ENCODE measurements at places on chromosomes 5 and 9.

GRCh38 chr5:79518718-79519117 lies 4.8 kb upstream of the HOMER1 start:
- DNase-seq: no peak

DNA sequence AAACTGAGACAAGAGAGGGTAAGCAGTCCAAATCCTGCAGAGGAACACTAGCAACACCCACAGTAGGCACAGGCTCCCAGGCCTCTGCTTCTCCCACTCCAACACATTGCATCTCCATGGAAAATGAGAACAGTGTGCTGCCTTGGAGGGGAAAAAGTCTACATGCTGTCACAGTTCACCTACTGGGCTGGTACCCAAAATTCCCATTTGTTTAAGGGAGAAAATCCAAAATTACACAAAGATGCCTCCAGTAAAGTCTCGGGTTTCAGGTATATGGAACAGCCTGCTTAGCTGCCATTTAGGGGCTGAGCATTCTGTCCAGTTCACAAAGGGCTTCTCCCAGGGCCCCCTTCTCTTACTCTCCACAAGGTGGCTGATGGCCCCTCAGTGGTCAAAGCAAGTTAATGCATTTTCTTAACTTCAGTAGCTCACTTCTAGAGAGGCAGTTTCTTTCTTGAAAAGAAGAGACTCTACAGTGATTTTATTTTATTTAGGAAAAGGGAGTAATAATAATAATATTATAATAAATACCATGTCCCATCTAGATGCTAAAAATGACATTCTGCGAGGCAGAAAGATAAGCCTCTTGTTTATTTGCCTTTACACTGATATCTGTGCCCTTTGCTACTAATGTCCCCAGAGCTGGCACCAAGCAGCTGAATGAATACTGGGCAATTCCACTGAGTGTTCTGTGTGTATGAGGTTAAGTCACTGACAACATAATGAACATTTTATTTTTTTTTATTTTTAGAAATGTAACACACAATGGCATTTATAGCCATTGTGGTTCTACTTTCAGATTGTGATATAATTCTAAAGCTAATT lies 89.4 kb downstream of the RGS7BP start:
- peak; percentile 7 for DNase-seq

DNA sequence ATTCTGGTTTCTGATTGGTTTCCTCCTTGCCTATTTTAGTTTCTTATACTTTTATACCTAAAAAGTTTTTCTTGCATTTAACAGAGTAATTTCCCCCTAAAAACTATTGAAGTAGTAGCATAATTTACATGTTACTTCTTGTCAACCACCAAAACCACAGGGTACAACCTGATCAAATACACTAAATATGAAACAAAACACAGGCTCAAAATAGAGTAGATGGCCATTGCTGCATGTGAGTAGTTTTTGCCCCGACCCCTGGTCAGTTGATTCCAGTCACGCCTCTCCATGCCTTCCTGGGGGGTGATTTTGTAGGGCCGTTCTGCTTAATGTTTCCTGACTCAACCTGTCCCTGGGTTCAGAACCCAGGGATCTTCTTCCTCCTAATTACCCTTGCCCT lies 101.8 kb downstream of the TLE4 start:
- no peak for DNase-seq

DNA sequence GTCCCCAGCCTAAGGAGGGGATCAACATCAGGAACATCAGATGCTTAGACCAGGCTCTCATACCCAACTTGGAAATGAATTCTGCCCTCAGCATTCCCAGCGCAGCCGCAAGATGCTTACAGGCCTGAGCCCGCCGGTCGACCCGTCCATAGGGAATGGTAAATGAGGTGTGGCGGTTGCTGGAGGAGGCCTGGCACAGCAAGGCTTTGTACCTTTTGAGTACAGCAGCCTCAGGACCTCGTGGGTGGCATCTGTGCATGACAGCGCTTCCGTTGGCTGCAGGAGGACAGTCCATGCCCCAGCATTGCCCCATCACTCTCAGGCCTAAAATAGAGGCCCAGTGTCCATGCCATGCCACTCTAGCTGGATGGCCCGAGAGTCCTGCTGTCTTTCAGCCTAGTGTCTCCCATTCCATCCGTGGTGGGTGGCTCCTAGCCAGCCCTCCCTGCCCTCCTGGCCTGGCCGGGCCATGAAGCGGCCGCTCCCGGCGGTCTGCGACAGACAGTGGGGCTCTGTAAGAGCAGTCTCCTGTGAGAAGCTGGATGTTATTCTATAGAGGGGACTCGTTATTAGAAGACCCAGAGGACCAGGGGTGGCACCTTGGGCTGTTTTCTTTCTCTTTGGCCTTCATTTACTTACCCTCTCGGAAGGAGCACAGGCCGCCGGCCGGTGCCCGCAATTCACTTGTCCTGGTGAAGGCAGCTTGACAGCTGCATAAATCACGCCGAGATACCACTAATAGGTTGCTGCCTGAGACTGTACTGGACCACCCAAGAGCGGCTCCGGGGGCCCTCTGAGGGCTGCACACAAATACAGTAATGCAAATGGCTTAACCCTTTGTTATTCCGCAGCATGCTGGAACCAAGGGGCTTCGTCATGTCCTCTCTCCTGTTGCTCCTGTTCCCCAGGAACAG lies 223.5 kb upstream of the TUT7 start:
- DNase-seq: no peak

DNA sequence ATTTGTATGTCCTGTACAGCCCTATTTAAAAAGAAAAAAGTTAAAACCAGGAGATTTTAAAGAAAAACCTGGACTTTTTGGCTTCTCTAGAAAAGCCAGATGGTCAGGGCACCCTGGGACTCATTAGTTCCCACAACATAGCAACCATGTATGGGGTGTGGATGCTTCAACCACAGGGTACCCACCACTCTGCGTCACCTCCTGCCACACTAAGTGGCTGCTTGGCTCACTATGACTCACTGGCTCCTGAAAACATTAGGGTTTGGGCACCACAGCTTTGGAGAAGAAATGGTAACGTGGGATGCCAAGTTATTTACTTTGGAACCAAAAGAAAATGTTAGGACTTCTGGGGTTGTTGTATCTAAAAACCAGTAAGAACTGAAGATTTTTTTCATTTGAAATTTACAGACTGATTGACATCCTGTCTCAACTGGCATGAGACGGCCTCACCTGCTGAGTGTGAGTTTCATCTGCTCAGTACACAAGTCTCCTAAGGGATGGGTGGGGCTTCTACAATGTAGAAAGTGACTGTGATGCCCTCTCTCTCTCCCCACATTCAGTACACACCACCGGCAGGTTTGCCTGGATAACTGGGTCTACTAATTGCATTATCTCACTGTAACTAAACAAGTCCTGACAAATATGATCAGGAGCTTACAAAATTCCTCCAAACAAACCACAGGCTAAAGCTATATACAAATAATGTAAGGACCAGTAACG lies 103.9 kb downstream of the ESM1 start:
- DNase-seq: no peak

GRCh38 chr9:136607334-136607919 lies 55.3 kb upstream of the EGFL7 start:
- no peak for DNase-seq

- DNase-seq: no peak
These were observed 583.5 kb upstream of the TUSC1 start for GRCh38 chr9:26261503-26262330.

DNA sequence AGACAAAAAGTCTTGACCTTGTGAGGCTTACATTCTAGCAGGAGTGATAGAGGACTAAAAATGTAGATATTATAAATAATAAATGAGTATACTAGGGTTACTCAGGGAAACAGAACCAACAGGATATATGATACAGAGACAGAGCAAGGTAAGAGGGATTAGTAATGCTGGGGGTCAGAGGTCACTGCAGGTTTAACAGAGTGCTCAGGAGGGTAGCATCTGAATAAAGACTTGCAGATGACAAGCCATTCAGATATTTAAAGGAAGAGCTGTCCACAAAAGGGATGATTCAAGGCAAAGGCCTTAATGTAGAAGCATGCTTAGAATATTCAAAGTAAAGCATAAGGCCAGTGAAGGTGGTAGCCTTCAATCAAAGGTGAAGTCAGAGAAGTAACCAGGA lies 65.6 kb upstream of the SEMA6A start:
- DNase-seq: no peak

DNA sequence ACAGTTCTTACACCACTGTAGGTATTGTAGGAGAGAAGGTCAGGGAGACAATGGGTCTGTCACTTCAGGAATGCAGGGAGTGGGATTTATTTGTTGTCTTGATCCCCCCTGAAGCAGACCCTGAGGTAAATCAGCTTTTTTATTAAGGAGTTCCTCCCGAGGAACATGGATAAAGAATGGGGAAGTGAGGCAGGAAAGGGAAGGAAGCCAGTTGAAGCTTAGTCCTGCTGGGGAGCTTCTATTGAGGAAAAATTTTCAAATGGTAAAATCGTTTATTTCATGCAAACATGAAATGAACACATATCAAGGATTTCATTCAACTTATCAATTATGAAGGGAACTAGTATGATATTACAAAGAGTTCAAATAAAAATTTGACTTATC lies 318.6 kb upstream of the PIK3R1 start:
- DNase-seq: no peak

- DNase-seq: peak; percentile 12
These were observed 112.3 kb downstream of the DPYSL3 start for GRCh38 chr5:147397616-147398015.

DNA sequence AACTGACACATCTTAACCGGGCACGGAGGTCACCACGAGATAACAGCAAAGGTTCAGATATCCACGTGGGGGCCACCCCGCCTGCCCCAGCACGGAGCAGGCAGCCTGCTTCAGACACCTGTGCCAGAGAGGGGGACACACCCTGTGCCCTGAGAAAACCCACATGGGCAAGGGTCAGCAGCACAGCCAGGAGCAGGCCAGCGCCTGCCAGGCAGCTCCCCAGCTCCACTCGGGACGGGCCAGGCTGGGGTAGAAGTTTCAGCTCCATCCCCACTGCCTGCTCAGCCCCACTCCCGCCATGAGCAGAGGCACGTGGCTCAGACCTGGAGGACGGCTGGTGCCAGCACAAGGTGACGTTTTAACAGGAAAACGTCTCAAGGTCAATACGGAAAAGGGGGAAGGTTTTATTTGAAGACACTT lies 22.2 kb downstream of the SLC12A7 start:
- no peak for DNase-seq

DNA sequence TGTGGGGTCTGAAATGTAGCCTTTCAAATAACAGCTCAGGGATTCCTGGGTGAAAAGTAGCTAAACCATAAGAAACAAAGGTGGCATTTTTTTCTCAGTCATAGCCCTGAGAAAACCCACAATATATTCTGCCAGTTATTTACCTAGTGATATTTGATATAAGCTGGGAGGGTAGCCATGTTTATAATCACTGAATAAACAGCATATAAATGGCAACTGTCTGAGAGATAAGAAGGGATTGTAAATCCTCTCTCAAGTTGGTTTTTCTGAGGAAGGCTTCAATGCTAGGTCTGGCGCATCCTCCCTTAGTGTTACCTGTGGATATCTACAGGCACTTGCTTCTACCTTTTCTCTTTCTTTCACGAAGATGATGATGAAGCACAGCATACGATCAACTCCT lies 1080.5 kb upstream of the DMAC1 start:
- DNase-seq: no peak

DNA sequence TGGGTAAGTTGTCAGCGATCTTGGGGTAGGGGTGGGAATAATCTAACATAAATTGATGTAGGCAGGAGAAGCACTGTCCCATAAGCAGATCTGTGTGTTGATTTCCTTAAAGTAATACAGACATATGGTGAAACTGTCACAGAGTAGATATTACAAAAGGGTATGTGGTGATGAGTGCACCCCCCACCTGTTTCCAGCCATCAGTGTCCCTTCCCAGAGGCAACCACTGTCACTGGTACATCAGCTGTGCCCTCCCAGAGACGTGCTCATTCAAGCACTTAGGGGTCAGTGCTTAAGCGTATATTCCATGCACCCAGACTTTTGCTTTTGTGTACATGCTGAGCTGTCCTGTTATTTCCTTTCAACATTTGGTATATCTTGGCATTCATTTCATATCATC lies 94.3 kb upstream of the PITX1 start:
- no peak for DNase-seq
